Activated B cell treated with CpG ODN at 0.5 μM for 24 hours (primary cell): ENCODE measurements at places on chromosomes 1 and 21.
A peak's percentile ranks its signal among the peaks of the same experiment; 100 is the strongest.

DNA sequence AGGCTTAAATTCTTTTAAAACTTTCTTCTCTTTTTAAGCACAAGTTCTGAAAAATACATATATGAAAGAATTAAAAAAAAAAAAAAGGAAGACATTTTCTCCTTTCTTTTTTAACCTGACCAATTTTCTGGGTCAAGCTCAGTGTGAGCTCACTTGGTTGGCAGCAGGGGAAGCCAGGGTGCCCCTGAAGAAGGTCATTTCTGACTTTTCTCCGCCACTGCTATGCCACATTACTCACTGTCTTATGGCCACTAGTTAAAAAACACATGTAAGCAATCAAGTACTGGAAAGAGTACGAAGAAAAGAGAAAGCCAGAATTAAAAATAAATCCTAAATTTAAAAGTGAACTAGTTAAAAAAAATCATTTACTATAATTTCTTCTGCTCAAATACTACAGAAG is 275.0 kb downstream of the NEGR1 start:
- no peak for DNase-seq

DNA sequence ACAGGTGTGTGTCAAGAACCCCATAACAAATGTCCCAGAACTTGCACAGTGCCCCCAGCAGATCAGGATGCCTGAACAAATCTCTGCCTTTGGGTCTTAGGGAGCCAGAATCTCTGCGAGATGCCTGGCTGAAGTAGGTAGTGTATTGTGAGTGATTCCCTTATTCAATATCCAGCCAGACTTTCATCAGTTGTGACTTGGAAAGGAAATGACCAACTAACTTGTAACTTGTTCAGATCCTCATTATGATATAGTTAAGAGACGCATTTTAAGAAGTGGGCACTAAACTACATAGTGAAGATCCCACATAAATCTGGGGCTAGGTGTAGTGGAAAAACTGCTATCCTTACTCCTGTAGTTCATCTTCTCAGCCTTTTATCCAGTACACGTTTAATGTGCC is 11.8 kb downstream of the OLIG2 start:
- DNase-seq, result no peak

DNA sequence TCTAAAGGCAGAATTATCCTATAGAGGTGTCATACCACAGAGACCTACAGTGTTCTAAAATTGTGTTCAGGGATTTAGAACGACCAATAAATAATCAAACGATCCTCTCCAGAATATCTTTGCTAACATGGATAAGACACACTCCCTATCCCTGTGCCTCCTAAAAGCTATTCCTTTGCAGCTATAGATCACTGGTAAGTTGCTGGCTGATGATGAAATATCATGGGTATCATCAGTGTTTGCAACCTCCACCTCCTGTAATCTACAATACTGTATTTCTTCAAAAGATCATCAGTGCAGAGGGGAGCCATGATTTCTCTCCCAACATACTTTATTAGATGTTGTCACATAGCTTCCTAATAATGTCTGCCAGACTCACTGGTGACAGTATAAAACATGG is 201.9 kb downstream of the NTNG1 start:
- no peak for DNase-seq

DNA sequence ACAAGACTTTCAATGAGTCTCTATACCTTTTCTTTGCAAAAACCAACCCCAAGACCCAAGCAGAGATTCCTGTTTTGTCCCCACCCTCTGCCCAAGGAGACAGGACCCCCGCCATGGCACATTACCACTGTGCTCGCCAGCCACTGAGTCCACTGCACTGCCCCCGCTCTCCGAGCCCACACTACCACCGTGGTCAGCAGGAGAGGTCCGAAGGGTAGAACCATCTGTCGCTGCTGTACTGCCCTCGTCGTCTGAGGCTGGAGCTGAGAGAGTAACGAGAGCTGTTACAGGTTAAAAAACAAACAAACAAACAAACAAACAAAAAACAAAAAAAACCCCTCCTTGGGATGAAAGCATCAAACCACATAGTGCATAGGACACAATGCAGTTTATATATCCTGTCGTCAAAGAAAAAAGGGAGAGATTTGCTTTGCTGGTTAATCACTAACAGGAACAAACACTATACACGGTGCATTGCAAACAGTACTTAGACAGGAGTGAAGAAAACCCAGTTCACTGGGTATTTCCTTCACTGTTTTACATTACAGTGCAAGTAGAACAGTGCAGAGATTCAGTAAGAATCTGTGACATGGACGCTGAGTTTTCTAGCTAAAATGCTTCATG is 71.0 kb downstream of the UBR4 start:
- no peak for DNase-seq

DNA sequence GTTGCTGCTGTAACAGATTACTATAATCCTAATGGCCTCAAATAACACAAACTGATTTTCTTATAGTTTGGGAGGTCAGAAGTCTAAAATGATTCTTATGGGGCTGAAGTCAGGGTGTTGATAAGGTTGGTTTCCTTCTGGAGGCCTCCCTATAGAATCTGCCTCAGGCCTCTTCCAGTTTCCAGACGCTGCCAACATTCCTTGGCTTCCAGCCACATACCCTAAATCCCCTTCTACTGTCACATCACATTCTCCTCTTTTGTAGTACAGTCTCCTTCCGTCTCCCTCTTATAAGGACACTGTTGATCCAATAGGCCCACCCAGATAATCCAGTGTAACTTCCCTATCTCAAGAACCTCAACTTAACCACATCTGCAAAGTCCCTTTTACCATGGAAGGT is 145.3 kb upstream of the NCAM2 start:
- DNase-seq, result no peak

- DNase-seq, result no peak
Measured at GRCh38 chr1:156146020-156146768, 7.2 kb upstream of the SEMA4A start.

- DNase-seq, result no peak
Measured at GRCh38 chr21:39564200-39564599, 48.5 kb upstream of the B3GALT5 start.

DNA sequence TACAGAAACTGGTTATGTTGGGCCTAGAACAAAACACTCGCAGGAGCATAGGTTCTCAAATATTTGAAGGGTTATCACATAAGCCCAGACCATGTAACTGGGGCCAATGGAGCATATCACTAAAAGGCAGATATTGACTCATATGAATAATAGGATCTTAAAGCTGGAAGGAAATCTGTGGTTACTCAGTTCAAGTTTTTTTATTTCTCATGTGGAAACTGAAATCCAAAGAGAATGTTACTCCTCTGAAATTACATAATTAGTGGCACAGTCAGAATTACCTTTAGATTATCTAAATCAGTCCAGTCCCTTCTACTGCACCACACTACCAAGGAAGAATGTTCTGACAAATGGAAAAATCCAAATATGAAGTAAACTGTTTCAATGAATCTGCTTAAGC is 12.0 kb downstream of the SLAMF8 start:
- no peak for DNase-seq

DNA sequence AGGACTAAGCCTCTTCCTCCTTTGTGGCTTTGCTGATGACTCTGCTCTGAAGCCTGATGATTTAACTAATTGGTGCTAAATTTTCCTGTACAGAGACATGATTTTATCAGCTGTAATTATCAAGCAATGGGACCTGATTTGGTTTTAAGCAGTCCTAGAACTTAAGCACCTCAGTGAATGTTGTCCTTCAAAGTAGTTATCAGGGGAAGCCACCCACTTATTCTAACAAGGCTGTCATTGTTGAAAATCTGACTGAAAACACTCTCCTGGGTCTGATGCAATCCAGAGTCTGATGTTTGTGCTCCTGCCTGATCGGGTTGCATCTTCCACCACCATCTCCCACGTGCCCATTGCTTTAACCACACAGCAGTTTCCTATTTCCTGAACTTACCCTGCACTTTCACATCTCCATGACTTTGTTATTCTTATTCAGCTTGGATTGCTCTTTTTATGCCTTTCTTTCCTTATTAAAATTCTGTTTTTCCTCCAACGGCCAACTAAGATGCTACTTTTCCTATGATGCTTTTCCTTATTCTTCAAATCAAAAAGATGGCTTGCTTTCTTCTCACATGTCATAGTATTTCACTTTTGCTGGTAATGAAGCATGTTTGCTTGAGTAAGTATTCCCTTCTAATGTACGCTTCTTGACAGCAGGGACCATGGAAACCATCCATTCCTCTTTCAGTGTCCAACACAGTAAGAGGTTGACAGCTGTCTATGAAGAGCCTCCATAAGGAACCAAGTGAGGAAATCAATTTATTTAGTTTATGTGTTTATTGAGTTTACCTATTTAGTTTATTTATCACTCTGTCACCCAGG is 55.0 kb downstream of the S1PR1 start:
- no peak for DNase-seq

GRCh38 chr1:59750328-59751003 is 64.3 kb upstream of the HOOK1 start:
- DNase-seq, result no peak

- DNase-seq, result no peak
Measured at GRCh38 chr1:5978452-5978851, 13.8 kb downstream of the NPHP4 start.

GRCh38 chr1:41533731-41534080 is 49.2 kb upstream of the EDN2 start:
- DNase-seq, result peak; percentile 10

- DNase-seq, result no peak
Measured at GRCh38 chr1:151819976-151820623, 11.5 kb downstream of the RORC start.

DNA sequence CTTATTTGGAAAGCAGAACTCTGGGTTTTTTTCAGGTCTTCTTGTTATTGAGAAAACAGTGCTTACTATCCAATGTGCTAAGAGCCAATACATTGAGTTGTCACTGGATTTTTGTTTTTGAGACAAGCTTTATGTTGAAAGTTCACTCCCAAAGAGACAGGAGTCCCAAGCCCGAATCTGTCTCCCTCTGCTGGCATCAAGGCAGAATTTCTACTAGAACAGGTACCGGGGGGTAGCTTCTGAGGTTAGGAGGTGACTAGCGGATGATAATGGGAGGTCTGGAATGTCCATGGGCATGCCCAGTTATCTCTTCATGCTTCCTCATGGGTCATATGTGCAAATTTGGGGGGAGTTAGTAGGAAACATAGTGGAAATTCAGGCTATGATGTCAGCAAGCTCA is 25.1 kb downstream of the ZNF124 start:
- DNase-seq, result no peak

GRCh38 chr1:193697115-193697762 is 510.8 kb upstream of the B3GALT2 start:
- no peak for DNase-seq

DNA sequence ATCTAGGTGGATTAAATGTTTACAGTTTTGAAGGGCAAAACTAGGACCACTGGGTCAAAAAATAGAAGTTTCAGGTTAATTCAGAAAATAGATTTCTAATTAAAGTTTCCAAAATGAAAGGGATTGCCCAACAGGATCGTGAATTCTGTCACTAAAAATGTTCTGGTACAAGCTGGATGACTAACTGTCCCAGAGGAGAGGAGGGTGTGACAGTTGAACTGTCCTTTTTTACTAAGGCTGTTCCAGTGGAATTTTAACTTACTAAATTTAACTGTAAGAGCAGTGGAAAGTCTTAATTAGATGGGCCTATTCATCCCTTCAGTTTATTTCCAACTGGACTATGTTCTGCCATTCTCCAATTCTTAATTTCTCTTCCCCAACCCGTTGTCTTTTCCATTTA is 7.2 kb downstream of the SNX7 start:
- no peak for DNase-seq

- DNase-seq, result no peak
Measured at GRCh38 chr1:203028784-203029553, 2.7 kb downstream of the PPFIA4 start.

DNA sequence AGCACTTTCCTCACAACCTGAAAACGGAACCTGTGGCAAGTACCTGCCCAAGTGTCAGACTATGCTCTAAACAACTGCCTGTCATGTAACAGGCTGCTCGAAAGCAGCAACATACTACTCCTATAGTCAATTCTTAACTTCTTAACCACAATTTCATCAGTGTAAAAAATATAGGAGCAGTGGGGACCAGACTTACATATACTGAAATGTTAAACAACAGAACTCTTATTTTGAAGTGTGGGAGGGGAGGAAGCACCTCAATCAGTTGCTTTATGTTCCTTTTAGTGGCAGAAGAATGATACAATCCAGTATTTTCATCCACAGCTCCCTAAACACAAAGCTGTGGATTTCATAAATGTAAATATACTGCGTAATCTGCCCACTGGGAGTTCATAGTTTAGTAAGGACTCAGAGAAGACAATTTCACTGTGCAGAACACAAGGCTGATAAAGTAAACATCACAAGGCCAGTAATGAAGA is 44.2 kb downstream of the WLS start:
- DNase-seq, result no peak

DNA sequence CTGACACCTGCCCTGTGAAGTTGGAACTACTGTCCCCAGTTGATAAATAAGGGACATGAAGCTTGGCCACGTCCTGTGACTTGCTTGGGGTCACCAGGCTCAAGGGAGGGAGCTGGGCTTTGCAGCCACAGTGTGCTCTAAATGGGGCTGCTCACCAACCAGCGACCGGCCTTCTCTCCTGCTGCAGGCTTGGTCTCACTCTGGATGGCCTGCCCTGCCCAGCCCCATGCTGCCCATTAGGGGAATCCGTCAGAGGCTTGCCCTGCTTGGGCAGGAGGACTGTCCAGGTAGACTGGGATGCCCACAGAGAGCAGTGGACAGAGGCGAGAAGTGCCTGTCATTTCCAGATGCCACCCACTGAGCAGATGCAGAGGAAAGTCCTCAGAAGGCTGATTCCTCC is 1.2 kb upstream of the CENPS start:
- DNase-seq, result no peak

DNA sequence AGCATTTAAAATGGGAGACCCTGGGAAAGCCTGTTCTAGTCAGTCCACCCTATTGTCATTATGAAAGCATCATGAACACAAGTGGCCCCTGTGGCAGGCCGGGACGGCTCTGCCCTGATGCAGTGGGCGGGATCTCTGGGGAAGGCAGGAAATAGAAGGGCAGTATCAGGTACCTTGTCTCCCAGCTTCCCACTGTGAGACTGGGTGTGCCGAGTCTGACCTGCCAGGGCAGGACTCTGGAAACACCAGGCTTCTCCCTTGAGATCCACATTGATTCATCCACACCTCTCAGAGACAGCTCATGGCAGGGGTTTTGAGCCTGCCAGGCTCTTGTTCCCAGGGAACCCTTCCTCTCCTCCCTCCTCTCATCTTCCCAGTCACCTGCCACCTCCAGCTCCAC is 24.5 kb upstream of the GNPAT start:
- DNase-seq, result no peak

DNA sequence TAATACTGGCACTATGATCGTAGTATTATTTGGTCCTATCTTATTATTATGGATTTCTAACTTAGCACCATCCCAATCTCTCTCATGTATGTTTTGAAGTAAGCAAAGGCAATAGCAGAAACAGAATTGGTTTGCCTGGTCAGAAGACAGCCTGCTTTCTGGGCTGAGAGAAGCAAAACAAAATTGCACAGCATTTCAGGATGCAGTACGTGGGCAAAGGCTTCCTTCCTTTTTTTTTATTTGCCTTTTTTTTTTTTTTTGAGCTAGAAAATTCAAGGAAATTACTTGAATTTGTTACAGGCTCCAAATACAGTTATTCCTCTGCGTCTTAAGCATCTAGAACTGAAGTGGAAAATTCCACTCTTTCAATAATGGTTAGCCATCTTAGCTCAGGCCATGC is 8.8 kb downstream of the CDA start:
- no peak for DNase-seq
